NCI-H524 treated with DMSO at 0.1 percent for 48 hours (cell line): ENCODE measurements at places on chromosomes 13 and 19.

DNA sequence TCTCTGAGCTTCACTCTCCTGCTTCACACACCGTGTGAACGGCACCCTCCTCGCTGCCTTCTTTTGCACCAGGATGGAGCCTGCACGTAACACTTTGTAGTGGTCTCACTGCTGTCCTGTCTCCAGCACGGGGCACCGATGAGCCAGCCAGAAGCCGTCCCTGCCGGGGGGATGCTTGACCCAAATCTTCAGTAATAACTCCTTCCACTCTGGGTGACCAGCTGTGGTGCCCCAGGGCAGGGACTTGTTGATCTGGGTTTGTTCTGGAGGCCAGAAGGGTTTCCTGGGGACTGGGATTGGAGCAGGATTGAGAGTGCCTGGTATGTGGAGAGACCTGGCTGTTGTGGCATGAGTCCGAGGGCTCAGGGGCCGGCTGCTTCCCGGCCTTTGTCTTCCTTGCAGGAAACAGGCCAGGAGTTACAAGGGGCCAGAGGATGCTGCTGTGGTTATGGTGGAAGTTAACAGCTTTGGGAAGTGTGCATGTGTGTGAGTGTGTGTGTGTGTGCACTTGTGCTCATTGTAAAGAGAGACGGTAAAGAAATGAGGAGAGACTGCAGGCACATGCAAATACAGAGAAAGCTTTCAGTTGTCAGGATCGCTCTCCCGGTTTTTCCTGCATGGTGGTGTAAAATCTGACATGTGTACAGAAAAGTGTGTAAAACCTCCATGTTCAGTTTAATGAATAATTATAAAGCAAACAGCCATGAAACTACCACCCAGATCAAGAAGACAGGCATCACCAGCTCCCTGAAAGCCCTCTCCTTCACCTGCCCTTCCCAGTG is 18.9 kb downstream of the PAK4 start:
- DNase-seq, result no peak

- DNase-seq, result no peak
These were observed 37.7 kb downstream of the ARHGEF7 start for GRCh38 chr13:111152844-111153243.

- DNase-seq, result no peak
These were observed 8.1 kb downstream of the BLOC1S3 start for GRCh38 chr19:45186509-45187334.

DNA sequence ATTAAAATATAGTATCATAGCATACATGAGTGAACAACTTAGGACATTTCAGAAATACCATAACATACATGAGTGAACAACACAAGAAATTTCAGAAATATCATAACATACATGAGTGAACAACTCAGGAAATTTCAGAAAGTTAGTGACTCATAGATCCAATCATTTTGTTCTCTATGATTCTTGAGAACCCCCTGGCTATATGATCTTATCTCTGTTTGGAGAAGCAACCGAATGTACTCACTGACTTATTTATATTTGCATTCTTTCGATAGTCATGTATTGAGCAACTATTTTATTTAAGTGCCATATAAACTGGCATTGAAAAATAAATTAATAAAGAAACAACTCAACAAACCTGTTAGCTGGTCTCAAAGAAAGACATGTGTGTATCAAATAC is 251.1 kb downstream of the EFNB2 start:
- no peak for DNase-seq

DNA sequence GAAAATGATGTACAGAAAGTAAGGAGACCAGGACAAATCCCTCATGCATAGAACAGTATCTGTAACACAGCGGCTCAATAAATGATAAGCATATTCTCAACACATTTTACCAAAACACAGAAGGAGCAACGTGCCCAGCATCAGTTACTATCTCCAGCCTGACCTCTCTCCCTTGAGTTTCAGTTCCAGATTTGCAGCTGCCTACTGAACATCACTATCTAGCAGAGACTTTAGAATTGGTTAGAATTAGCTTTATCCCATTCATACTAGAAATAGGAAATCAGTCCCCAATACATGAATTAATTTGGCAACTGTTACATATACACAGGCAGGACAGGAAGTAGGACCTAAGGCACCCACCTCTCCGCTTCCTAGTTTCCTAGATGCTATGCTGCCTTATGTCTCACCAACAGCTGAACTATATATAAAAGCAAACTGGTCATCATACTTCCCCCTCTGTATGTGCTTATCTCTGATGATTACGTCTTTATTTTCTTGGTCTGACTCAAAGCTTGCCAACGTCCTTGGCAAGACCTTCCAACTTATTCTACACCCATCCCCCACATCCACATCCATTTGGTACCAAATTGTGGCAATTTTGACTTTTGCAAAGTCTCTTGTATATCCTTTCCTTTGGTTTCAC is 61.1 kb downstream of the SACS start:
- no peak for DNase-seq

DNA sequence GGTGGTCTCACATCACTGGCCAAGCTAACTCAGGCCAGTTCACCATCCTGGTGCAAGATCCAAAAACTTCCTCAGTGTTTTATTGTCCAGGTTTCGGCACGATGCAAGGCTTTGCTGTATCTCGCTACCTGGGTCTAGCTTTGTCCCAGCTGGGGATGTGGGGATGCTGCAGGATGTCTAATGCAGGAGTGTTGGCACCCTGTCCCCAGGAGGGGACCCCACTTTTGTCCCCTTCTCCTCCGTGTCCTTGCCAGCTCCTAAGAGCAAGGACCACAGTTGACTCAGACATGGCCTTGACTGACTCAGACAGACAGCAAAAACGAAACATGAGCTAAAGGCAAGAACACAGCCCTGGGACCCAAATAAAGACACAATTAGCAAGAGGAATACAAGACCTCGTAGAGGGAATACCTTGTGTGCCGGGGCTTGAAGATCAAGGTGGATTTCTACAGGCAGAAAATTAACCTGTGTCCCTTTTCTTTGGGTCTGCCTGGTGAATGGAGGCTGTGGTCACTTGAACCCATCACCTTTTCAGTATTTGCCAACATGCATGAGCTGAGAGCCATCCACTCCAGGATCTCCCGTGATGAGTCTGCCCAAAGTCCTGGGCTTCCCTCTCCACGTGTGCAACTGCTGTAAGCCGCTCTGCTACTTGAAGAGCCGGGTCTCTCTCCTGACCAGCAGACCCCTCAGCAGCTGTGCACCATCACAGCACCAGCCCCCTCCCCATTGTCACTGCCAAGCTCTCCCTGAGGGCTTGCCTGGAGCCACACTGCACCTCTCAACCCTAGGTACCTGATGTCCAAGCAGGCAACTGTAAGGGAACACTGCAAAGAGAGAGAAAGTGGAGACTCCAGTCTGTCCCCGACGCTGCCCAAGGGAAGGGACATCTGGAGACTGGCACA is 149.5 kb upstream of the ZNF507 start:
- DNase-seq, result no peak

DNA sequence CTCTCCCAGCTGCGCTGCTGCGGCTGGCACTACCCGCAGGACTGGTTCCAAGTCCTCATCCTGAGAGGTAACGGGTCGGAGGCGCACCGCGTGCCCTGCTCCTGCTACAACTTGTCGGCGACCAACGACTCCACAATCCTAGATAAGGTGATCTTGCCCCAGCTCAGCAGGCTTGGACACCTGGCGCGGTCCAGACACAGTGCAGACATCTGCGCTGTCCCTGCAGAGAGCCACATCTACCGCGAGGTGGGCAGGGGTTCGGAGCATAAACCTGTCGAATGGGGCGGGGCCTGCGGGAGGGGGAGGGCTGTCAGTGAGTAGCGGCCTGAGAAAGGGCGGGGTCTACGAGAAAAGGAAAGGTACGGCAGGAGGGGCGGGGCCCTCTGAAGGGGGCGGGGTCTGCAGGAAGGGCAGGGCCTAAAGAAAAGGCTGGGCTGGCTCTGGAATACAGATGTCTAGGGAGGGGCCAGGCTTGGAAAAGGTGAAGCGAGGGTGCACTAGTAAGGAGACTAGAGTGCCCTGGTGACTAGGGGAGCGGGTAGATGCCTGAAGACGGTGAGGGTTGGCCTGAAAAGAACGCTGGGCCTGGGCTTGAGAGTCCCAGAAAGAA is 3.6 kb downstream of the CD37 start:
- no peak for DNase-seq

DNA sequence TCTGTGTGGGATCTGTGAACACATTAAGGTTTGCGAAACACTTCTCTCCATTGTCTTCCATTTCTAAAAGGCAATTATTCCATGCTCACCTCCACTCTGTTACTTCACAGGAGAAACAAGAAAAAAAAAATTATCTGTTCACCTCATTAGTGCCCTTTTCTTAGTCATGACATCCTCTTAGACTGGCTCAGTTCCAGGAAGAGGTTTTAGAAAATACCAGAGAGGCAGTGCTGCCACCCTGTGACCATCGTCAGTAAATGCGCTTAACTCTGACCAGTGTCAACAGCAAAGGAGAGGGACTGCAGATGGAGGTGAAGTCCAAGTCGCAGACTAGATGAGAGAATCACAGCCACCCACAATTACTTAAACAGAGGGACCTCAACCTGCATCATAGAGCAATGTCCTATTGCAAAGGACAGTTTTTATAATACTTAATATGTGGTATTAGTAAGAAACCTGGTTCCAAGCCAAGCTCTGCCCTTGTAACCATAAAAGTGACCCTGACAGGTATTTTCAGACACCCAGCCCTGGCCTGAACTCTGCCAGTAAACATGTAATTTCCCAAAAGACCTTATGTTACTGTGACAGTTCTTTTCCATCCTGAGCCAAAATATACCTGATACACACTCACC is 19.4 kb downstream of the CEACAM21 start:
- peak; percentile 7 for DNase-seq

DNA sequence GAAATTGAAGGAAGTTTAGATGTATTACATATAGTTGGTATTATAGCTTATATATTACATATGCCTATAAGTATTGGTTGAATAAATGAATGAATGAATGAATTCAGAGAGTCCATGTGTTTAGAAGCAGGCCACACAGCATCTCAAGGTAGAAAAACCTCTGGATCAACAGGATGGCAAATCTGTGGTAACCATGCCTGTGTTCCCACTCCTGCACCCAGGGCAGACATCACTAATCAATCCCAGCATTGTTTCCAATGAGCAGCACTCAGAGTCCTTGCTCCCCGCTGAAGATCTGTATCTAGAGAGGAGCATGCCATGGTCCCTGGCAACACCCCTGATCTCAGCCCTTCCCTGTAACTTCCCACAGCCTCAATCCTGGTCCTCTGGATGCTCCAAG is 944 bp downstream of the CEACAM19 start:
- DNase-seq, result no peak

DNA sequence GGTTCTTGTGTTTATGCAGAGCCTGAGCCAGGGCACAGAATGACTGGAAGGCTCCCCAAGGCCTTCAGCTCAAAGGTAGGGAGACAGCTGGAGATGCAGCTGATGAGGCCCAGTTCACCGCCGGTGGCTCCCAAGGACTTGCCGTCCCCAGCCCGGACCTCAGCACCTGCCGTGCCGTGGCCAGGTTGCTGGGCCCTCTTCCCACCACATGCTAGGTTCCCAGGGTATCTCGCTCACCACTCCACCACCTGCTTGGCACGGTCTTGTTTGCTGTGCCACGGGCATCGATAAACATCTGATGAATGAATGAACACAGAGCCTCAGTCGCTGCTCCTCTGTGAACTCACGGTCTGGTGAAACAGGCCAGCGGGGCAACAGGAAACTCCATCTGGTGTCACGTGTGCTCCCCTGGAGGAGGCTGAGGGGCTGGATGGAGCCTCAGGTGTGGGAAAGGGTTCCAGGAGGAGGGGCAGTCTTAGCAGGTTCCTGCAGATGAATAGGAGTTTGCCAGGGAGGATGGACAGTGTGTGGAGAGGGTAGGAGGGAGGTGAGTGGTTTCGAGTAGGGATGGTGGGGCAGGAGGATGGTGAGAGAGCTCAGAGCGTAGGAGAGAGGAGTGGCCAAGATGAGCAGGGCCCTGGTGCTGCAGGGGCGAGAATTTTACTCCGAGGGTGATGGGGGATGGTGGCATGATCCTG is 3.6 kb upstream of the KLK14 start:
- no peak for DNase-seq

DNA sequence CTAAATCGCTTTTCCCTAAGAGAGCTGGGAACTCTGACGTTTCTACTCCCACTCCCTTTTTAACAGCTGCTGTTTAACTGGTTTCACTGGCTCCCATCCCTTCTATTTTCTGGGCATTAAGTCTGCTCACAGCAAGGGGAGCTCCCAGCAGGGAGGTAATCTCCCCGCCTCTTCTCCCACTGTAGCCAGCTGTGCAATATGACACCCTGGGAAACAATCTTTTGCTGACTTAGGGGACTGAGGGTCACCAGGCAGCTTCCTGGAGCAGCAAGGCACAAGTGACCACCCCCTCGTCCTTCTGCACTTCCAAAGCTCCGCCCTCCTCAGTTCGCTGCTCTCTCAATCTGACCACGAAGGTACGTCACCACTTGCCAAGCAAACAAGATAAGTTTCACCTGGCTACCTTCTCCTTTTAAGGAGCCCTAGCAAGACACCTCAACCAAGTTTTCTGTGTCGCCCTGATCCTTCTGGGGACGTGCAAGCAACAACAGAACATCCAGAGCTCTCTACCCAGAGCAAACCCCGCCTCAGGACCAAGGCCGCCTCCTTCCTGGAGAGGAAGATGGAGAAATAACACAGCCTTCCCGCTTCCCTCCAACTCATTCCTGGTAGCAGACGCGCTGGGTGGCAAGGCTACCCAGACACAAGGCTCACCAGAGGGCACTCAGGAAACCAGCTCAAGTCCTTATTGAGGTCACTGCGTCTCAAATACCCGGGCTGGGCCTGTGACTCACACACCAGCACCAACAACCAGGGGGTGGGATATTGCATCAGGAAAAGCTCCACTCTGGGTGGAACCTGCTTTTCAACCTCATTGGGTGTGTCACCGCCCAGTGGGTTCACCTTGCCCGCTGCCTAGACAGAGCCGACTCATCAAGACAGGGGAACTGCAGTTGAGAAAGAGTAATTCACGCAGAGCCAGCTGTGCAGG is 92.4 kb downstream of the STK24 start:
- peak; percentile 47 for DNase-seq

- no peak for DNase-seq
These were observed 8.0 kb upstream of the BAX start for GRCh38 chr19:48946463-48947257.

- DNase-seq, result peak; percentile 48
These were observed 210.0 kb downstream of the FOXO1 start for GRCh38 chr13:40456397-40456953.

DNA sequence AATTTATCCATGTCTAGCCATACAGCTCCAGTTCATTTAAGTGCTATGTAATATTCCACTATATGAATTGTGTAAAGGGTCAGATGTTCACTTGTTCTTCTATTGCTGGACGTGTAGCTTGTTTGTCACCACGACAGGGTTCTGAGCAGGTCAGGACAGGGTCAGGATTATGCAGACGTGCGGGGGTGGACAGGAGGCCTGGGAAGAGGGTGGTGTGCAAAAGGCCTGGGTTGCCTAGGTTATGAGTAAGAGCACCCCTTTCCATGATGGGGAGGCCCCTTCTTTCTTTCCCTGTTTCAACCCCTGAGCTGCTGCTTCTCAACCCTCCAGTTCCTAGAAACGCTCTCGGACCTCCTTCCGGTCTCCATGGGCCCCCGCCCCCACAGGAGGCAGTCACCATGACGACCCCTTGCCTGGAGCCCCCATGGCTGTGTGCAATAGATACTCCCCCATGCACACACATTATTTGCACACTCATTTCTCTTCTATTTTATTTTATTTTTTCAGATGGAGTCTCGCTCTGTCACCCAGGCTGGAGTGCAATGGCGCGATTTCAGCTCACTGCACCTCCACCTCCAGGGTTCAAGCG is 2.0 kb downstream of the EXOC3L2 start:
- no peak for DNase-seq

GRCh38 chr13:101718496-101718895 is 266.0 kb downstream of the ITGBL1 start:
- no peak for DNase-seq

GRCh38 chr19:51227326-51227725 is 2.4 kb downstream of the CD33 start:
- no peak for DNase-seq
